HCT116 (cell line): ENCODE measurements at places on chromosomes 2 and 18. TPM values are rescaled to one million over a fixed set of nuclear protein-coding genes. Genes with fewer than 3 reads are reported as not detected.

DNA sequence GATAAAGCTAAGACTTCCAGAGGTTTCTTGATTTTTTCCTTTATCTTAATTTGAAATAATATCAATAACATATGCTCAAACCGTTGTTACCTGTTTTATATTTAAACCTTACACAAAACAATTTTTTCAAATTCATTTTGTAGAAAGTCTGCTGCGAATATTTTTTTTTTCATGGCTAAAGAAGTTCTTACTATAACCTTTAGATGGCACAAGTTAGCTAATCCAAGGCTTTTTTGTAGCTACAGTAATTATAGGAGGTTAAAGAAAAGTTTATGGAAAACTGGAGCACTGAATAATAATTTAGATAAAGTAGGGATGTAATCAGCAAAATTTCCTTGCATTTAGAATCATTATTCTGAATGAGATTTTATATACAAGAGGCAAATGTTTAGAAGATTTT lies 78.0 kb upstream of the PNPT1 start:
- DNase-seq: peak; percentile 16

DNA sequence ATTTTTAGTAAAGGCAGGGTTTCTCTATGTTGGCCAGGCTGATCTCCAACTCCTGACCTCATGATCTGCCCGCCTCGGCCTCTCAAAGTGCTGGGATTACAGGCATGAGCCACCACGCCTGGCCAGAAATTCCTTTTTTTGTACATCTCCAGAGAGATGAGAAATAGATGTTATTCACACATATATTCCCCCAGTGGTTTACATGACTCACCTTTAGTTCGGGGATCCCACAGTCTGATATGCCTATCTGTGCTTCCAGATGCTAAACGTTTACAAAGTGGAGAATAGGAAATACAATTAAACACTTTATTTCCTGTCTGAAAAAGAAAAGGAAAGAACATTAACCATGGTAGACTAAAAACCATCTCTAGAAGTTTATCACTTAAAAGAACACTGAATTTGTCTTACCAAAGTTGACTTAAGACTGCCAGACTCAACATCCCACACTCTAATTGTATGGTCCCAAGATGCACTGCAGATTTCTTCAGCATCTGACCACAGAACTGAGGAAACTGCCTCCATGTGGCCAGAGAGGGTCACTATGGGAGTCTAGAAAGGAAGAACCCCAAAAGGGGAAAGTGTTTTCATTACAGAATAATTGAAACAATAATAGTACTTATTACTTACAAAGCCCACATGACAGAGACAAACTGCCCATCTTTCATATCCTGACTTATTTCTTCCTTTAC lies 12.6 kb upstream of the ICA1L start:
- no peak for DNase-seq

- DNase-seq: no peak
Observed at GRCh38 chr2:229539628-229540027, 174.7 kb downstream of the DNER start.

- no peak for DNase-seq
Observed at GRCh38 chr2:181823405-181823804, 68.1 kb upstream of the ITPRID2 start.

The ZSWIM2 gene
- total RNA-seq: not detected

GRCh38 chr2:47190188-47190881 lies 35.2 kb upstream of the STPG4 start:
- DNase-seq: no peak

DNA sequence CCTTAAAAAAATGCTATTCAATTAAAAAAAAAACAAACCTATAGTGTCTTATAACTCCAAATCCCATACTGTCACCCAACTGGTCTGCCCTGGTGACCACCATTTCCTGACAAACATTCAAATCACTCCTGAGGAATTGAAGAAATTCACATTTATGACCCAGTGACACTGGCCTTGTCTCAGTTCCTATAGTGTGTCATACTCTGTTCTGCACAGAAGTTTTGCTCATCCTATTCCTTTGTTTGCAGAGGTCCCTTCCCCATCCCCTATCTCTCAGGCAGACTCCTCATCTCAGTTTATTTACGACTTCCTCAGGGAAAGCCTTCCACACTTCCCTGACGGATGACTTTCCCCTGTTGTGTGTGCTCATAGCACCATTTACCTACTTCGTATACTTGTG lies 14.7 kb downstream of the ZC3H6 start:
- DNase-seq: no peak

DNA sequence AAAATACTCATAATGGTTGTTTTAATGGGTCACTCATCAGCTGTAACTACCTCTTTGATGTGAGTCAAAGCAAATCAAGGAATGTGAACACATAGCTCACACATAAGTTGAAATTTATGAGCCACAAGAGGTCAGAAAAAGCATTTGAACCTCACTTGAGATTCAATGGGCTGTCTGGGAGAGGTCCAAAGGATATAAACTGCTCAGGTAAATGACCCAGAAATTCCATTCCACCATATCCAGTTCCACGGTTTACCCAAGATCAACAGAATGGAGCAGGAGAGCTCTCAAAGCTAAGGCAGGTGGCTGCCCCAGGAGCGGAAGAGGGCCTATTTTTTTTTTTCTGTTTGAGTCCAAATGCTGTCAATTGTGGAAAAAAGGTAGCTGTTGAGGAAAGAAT lies 464.1 kb downstream of the TNS1 start:
- no peak for DNase-seq

The MGAT4A gene
- total RNA-seq: 10.2 TPM

- DNase-seq: peak; percentile 98
Observed at GRCh38 chr2:226652369-226652768, 147.3 kb downstream of the IRS1 start.

DNA sequence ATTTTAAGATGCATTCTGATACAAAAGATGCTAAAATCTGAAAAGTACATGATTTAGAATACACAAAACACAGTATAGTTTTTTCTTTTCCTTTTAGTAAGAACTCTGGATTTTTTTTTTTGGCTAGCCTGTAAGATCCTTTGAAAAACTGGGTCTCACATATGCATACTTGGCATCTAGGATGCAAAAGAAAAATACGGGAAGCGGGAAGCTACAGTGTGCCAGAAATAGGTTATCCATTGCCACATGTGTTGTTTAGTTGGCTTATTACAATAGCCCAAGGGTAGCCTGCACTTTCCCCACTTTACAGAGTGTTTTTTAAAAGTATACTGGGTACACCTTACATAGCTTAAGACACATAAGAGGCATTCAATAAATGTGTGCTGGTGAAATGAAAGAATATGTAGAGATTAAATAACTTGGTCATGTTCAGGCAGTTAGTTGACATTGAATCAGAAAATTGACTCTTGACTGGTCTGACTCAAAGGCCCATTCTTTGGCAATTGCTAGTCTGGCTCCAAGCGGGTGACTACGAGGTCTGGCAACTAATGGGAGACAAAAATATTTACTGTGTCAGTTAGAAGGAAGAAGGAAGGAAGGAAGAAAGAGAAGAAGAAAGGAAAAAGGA lies 286.8 kb upstream of the TRIB2 start:
- DNase-seq: no peak

- DNase-seq: no peak
Observed at GRCh38 chr18:35999925-36000324, 27.4 kb downstream of the RMP24 start.

DNA sequence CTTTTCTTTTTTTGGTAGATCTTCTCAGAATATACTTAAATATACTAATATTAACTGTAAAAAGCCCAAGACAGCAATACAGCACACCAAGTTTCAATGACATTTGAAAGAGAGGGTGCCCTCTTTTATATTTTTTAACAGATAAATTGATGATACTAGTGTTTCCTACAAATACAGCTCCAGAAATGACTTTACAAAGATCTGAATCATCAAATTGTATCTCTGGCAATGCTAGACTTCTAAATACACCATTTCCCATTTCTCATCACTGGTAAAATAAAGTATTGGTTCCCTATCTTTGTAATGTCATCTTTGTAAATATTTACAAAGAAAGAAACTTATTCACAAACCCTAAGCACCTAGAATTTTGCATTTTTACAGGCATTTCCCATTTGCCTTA lies 281.3 kb downstream of the EXOC6B start:
- DNase-seq: no peak

The PLCD4 gene
- total RNA-seq: 0.64 TPM

DNA sequence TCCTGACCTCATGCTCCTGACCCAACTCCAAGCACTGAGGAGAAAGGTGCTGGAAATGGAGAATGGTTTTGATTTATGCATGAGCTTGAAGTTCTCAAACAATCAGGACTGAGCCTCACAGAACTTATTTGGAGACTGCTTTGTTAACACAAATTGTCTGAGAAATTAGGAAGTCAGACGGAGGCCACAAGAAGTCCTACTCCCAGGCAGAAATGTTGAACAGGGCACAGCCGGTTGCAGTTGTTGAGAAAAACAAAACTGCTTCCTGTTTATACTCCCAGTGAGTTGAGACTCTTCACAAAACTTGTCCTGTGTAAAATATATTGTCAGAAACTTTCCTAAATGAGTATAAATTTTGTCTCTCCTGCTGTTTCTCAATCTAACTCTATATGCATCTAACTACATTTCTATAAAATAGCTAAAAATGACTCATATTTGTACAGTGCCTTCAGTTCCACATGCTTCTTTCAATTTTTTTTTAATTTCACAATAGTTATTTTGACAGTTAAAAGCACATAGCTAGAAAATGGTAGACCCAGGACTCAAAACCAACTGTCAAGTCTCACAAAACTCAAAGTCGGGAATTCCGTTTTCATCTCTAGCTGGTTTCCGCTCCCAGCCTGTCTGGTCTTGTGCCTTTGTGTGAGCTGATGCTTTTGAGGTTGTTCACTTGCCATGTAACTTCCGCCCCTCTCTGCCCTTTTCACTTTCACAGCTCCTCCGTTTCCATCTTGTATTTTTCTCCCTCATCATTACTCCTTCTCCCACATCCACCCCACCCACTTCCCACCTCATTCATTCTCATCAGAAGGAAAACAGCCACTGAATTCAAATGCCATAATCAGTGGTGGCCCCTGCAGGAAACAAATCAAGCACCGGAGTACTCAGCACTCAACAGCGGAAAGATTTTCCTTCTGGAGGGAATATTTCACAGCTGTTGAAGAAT lies 215.0 kb downstream of the SUCLG1 start:
- no peak for DNase-seq

GRCh38 chr18:6866552-6867085 lies 137.1 kb downstream of the ARHGAP28 start:
- DNase-seq: no peak

DNA sequence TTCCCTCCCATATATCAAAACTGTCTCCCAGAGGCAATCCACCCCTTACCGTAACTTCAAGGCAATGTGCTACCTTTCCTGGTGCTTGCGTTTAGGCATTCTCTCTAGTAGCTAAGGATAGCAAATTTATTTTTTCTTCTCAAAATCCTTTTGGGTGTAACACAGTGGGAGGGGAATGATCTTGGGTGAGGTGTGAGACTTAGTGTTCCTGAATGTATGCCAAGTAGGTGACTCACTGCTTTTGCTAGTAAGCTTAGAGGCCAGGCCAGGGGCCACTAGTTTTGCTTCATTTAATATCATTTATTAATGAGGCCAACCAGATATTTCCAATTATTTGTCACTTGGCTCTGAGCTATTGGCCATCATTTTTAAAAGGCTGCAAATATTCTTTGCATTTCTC lies 135.5 kb downstream of the NAPG start:
- DNase-seq: no peak

DNA sequence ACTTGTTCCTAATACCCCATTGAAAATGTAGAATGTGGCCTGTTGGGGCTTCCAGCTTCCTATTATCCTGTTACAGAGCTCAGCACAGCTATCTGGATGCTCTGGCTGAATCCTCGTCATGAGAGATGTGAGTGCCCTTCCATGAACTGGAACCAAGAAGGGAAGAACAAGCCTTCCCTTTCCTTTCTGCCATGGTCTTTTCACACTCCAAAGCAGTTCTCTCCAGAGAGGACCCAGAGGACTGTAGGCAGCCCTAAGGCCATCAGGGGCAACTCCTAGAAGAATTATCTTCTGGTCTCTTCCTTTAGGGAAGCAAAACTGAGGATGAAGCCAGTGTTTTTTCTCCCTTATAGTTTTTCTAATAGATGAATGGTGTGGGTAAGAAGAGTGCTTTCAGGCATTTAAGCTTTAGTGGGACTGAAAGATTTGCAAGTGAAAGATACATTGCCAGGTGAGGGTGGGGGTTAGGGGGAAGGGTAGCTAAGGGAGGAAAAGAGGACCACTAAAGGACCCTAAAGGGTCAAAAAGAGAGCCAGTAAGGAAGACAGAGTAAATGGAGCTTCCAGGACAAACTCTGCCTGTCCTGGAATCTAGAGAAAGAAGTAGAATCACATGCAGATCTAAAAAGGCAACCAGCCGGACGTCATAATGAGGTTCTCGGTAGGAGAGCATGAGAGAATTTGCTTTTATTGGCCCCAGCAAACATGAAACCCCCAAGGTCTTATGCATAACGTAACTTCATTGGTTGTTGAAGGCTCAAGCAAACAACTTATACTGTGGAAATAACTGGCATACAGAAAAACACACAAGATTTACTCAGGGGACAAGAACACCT lies 12.4 kb upstream of the XPO1 start:
- DNase-seq: no peak

GRCh38 chr2:240419723-240420122 lies 15.7 kb upstream of the GPC1 start:
- no peak for DNase-seq

DNA sequence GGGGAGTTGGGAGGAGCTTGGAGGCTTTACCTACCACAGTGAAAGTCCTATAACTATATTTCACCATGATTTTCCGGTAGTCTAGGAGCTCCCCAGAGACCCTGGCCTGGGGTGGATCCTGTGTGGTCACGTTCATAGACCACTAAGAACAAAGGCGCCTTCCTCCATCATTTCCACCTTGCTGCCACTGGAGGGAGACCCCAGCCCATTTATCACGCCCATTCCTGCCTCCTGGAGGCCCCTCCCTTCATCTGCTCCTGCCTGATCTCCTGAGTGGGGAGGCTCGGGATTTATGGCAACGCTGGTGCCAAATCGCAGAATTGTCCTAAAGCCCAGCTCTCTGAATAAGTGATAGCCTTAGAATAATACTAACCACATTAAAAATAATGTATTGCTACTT lies 507.6 kb upstream of the SPHKAP start:
- no peak for DNase-seq

GRCh38 chr2:195961873-195962272 lies 106.8 kb downstream of the DNAH7 start:
- DNase-seq: no peak

- DNase-seq: peak; percentile 75
Observed at GRCh38 chr18:7830468-7830867, 263.4 kb downstream of the PTPRM start.

DNA sequence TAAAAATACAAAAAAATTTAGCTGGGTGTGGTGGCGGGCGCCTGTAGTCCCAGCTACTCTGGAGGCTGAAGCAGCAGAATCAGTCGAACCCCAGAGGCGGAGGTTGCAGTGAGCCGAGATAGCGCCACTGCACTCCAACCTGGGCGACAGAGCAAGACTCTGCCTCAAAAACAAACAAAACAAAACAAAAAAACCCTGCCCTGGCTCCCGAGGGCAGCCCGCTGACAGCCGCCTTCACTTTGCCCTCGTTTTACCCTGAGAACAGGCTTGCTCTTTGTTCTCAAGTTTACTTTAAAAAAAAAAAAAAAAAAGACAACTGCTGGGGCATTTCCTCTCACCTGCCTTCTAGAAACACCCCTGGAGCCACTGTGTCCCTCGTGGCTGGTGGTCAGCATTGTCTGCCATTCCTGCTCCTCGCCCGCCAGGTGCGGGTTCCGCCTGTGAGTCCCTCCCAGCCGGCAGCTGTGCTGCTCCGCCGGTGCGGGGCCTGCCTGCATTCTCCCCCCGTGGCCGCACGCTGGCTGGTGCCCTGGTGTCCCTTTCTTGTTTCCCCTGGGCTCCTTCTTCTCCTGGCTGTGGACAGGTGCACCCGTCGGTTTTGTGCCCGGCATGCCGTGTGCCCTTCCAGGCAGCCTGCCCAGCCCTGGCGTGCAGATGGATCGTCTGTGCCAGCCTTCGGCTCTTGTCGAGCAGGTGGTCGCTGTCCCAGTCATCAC lies 105.7 kb downstream of the USP40 start:
- no peak for DNase-seq
